ENCODE measurements at places on chromosomes 5 and 9. TPM values are rescaled to one million over a fixed set of nuclear protein-coding genes. Genes with fewer than 3 reads are reported as not detected.

RAB14 gene
- 55.7 TPM for total RNA-seq

SAPCD2 gene
- 5.9 TPM for total RNA-seq

ENTREP1 gene
- total RNA-seq = 0.59 TPM

PCDHA5 gene
- not detected for total RNA-seq

WNK2 gene
- 14.3 TPM for total RNA-seq

NOTCH1 gene
- 19.7 TPM for total RNA-seq

CATSPER3 gene
- not detected for total RNA-seq

PCA3 gene
- total RNA-seq = not detected

GRCh38 chr5:32612134-32612888, 27.0 kb downstream of the SUB1 start:
- H3K36me3 ChIP-seq = no peaks in the 10 kb centered on the region
- DNase-seq = no peak
- H3K4me1 ChIP-seq = no peaks in the 10 kb centered on the region
- H3K4me3 ChIP-seq = no peak overlapping the region

- DNase-seq = no peak
- no peak overlapping the region for H3K27ac ChIP-seq
- H3K36me3 ChIP-seq = no peaks in the 10 kb centered on the region
- H3K4me1 ChIP-seq = no peaks in the 10 kb centered on the region
Observed at GRCh38 chr5:141017943-141018342, 33.2 kb upstream of the PCDHB1 start.

- H3K36me3 ChIP-seq = no peaks in the 10 kb centered on the region
- no peaks in the 10 kb centered on the region for H3K4me1 ChIP-seq
- peak overlapping the region; percentile 95 for H3K27ac ChIP-seq
- peak overlapping the region; percentile 13 for H3K4me3 ChIP-seq
Observed at GRCh38 chr5:79133657-79134451, 22.2 kb downstream of the BHMT start.

- no peaks in the 10 kb centered on the region for H3K27me3 ChIP-seq
- no peak for DNase-seq
- H3K27ac ChIP-seq = no peak overlapping the region
- H3K36me3 ChIP-seq = no peaks in the 10 kb centered on the region
Observed at GRCh38 chr5:59337240-59337639, 556.3 kb downstream of the PDE4D start.

DNA sequence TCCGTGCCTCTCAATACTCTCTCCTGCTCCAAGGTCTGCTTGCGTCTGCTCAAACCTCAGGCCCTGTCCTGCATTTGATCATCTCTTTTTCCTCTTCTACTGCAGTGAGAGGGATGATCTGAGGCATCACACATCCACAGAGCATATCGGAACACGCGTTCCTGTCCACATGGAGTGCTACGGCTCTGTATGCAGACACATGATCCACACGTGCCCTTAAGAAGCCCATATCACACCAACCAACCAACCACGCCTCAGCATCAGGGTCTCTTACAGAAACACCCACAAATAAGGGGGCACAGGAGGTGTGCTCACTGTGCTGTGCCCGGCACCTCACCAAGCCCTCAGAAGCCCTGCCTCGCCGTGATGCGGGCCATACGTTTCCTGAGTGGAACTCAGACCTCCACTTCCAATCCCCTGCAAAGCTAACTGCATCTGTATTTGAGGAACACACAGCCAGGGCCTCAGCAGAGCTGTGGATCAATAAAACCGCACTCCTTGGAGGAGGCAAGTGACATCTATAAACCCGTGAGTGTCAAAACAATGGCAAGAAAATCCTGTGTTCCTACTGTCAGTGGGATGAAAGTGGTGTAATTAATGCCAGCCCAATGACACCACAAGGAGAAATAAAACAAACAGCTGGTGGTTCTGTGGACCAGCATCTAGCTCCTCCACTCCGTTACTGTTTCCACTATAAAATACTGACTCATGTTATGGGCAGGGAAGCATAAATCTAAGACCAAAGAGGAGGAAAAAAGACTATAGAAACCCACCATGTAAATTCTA, 40.4 kb downstream of the AK8 start:
- H3K4me1 ChIP-seq = no peaks in the 10 kb centered on the region
- H3K27me3 ChIP-seq = no peaks in the 10 kb centered on the region
- H3K4me3 ChIP-seq = no peak overlapping the region
- DNase-seq = no peak
